GM12878 (cell line): ENCODE measurements at places on chromosomes 3 and 15. TPM values are rescaled to one million over a fixed set of nuclear protein-coding genes. Genes with fewer than 3 reads are reported as not detected.

SLC12A8 gene
- 58.3 and 61.4 TPM in 2 replicates for total RNA-seq

- DNase-seq = peak; percentile 86
- H3K27ac ChIP-seq = peak overlapping the region; percentile 95
- H3K4me3 ChIP-seq = no peak overlapping the region
- peaks cover 24% of the 10 kb centered on the region for H3K4me1 ChIP-seq
- H3K36me3 ChIP-seq = no peaks in the 10 kb centered on the region
- no peaks in the 10 kb centered on the region for H3K27me3 ChIP-seq
These were observed 33.9 kb downstream of the MYO5C start for GRCh38 chr15:52261498-52262242.

GRCh38 chr3:190574473-190574872, 60.6 kb downstream of the IL1RAP start:
- no peaks in the 10 kb centered on the region for H3K4me1 ChIP-seq
- H3K36me3 ChIP-seq = no peaks in the 10 kb centered on the region
- H3K27ac ChIP-seq = no peak overlapping the region

GREM1 gene
- total RNA-seq = 0.36 and 0.53 TPM in 2 replicates
